ENCODE measurements at places on chromosomes 7 and 10.

- DNase-seq, result no peak
Measured at GRCh38 chr7:134420424-134421125, 38.3 kb downstream of the AKR1B1 start.

DNA sequence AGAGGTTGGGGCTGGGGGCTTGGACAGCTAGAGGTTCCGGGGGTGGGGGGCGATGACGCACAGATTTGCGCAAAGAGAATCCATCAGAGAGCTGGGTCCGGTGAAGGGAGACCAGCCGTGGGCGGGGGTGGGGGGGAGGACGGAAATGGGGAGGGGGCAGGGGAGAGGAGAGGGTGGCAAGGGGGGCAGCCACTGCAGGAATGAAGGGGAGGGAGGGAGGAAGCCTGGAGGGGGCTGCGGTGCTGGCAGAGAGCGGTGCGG is 1.2 kb upstream of the VGF start:
- no peak for DNase-seq

DNA sequence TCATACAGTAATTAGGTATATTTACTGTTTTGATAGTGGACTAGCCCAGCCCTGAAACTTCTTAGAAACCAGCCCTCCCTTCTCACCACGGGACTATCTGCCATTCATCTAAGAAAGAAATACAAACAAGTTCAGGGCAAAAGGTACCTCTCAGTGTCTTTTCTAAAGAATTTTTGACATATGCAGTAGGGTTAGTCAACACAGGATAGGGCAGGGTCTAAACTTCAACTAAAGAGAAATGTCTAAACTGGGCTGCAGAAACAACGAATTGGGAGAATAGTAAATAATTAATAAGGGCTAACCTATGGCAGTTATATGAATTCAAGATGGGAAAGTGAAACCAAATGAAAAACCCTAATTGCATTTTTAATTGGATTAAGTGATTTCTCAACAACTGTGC is 496.6 kb downstream of the INHBA start:
- no peak for DNase-seq

DNA sequence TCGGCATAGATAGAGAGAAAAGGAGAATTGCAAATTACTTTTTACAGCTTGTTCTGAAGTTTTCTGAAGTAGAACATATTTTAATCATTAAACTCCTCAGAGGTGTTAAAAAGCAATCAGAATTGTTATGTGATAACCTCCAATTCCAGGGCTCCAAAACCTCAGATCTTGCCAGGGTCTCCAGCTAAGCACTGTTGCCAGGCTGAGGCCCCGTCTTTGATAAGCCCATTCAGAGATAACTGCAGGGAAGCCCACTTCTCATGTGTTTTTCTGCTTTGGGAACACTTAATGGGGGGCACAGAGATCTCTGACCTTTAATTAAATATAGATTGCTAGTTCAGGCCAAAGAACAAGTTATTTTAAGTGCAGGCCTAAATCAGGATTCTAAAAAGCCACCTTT is 40.4 kb downstream of the GFRA1 start:
- no peak for DNase-seq

Measured in C1 segment of cervical spinal cord (tissue), 14 donors.